ENCODE measurements at places on chromosomes 13 and 19.
A peak's percentile ranks its signal among the peaks of the same experiment; 100 is the strongest.

- no peak for DNase-seq
Observed at GRCh38 chr13:20501120-20501519, 24.5 kb downstream of the CRYL1 start.

DNA sequence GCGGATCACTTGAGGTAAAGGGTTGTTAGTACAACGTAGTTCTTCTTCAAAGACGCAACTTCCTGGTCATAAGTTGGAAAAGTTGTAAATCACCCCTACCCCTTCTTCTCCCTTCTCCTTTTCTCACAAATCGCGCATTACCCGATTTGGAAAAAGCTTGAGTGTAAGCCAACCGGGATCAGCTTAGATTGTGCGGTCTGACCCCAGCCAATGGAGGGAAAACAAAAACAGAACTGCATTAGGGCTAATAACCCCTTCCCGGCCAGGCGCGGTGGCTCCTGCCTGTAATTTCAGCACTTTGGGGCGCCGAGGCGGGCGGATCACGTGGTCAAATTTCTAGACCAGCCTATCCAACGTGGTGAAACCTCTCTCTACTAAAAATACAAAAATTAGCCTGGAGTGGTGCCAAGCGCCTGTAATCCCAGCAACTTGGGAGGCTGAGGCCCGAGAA lies 806 bp downstream of the ZNF90 start:
- no peak for DNase-seq

GRCh38 chr13:98446234-98446621 lies 130.7 kb downstream of the STK24 start:
- DNase-seq: no peak

DNA sequence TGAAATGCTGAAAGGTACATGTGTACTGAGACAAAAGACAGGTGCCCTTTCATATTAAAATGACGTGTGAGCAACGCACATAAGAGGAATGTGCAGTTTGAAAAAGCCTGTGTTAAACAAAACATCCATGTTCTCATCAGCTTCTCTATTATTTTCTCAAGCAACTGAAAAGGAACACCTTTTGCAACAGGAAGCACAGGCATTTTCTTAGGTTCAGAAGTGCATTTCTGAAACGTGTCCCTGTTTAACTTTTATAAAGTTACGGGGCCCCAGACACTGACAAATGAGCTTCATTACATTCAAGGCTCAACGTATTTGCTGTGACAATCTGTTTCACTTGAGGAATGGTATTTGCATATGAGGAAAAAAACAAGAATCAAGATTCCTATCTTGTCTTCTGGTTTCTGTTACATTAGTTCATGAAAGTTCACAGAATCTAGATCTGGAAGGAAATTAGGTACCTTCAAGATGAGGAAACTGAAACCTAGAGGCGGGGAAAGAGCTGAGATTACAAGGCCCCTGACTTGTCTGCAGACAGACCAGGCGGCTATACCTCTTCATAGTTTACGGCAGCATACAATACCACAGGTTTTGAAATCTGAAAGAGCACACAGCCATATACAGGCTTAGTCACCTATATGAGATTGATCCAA lies 431.7 kb downstream of the KLF12 start:
- DNase-seq: no peak

- DNase-seq: no peak
Observed at GRCh38 chr13:21435687-21436151, 23.4 kb downstream of the ZDHHC20 start.

DNA sequence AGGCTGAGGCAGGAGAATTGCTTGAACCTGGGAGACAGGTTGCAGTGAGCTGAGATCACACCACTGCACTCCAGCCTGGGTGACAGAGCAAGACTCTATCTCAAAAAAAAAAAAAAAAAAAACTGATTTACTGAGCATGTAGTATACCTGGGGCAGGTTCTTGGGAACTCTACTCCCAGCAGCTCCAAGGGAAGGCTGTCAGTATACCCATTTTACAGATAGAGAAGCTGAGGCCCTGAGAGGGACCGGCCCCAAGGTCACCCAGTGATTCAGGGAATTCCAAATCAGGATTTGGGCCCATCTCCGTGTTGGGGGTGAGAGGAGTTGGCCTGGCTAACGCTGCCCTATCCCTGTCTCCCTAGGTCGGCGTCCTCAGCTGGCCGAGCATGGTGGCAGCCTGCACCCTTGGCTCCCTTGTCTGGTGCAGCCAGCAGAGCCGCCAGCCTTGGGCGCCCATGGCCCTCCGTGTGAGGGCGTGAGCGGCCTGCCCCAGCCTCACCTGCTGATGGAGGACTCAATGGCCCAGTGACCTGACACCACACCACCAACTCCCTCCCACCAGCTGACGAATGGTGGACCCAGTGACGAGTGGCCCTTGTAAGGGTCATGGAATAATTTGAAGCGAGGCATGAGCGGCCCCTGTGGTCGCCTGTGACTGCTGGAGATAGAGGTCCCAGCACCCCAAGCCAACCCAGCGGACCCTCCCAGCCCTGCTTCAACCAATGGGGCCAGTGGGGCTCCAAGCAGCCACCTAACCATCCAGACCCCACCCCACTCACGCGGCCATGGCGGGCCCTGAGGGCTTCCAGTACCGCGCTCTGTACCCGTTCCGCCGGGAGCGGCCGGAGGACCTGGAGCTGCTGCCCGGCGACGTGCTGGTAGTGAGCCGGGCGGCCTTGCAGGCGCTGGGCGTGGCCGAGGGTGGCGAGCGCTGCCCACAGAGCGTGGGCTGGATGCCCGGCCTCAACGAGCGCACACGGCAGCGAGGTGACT lies 2.4 kb downstream of the PIK3R2 start:
- no peak for DNase-seq

- no peak for DNase-seq
Observed at GRCh38 chr13:78465250-78465649, 138.1 kb downstream of the POU4F1 start.

DNA sequence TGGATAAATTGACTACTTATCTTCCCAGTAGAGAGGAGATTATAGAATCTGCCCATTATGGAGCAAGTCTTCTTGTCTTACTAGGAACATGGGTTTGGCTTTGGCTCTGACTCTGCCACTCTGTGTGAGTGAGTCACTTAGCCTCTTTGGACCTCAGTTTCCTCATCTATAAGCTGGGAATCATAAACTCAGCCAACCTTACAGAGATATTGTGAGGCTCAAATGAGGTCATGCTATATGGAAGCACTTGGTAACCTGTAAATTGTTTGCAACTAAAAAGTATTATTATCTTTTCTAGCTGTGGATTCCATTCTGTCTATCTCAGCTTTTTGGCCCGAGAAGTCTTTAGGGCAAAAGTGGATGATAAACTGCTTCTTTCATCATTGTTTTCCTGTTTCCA lies 186.8 kb upstream of the TSC22D1 start:
- no peak for DNase-seq

DNA sequence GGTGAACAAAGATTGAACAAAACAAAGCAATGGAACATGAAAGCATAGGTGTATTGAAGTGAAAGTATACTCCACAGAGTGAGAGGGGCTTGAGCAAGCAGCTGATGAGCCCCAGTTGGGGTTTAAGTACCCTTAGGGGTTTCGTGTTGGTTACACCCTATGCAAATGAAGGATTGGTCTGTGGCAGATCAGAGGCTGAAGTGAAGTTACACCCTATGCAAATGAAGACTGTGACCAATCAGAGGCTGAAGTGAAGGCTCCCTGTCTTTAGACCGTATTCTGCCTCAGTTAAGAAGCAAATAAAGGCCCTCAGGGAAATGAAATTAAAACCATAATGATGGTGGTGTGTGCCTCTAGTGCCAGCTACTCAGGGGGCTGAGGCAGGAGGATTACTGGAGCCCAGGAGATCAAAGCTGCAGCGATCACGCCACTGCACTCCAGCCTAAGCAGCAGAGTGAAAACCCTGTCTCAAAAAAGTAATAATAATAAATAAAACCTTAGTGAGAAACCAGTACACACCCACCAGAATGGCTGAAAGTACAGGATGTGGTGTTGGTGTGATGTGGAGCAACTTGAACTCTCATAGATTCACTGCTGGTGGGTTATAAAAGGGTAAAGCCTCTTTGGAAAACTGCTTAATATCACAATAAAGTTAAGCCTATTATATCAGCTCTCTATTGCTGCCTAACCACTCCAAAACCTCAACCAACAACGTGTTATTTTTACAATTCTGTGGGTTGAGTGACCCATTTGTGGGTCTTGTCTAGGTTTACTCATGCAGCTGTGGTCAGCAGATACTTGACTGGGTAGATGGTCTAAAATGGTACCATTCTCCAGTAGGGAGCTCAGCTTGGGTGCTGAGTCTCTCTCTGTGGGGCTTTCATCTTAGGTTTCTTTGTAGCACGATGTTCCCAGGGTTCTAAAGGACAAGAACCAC lies 12.8 kb upstream of the UPF3A start:
- DNase-seq: no peak

DNA sequence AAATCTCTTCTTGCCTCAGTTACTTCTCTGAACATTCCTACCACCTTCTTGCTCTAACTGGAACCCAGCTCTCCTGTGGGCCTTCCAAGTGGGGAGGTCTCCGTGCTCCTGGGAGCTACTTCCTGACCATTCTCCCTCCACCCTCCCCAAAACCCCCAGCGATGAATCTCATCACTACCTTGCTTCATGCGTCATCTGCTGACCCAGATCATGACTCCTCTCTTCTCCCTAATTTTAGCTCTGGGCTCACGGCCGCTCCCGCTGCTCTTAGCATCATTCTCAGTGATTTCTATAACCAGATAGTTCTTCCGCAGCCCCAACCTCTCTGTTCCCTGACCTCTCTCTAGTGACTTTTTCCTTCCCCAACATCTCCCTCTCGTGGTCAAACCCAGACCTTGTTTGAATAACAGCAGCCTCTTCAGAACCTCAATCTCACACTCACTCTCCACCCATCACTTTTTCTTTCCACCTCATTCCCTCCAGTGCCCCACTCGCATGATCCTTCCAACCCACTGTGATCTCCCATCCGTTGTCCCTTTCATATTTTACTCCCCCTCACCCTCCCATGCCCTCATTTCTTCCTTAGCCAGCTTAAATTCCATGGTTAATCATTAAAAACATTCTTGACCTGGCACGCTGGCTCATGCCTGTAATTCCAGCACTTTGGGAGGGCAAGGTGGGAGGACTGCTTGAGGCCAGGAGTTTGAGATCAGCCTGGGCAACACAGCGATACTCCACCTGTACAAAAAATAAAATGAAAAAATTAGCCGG lies 21.8 kb downstream of the MRPS12 start:
- DNase-seq: peak; percentile 6

- DNase-seq: no peak
Observed at GRCh38 chr13:44394658-44395057, 21.0 kb downstream of the SERP2 start.

DNA sequence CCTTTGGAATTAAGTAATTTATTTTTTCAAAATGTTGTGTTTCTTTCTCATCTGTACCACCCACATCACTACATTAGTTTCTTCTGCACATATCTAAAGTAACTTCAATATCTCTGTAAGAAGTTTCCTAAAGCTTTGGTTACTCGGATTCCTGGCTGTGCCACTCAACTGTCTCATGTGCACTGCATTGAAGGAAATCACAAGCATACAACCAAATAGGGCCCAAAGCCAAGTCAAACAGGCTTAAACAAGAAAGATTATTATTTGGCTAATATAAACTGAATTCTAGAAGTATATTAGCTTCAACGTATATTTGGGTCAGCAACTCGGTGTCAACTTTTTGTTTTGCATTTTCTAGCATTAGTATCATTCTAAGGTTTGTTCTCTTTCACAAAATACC lies 1647.6 kb upstream of the SPRY2 start:
- DNase-seq: no peak

DNA sequence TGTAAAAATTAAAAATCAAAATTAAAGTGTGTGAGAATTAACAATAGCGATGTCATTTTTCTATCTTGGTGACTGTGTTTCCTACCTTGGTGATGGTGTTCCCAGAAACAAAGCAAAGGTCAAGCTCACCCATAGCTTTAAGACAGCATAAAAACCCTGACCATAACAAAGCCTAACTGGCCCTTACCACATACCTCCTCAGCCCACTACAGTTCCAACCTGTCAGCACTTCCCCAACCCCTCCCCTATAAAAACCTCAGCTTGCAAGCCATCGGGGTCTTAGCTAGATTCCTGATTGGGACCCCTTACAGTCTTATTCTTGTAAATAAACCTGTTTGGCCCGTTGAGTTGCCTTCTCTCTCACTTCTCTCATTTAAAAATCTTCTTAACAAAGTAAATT lies 484.4 kb upstream of the PCDH20 start:
- DNase-seq: no peak

DNA sequence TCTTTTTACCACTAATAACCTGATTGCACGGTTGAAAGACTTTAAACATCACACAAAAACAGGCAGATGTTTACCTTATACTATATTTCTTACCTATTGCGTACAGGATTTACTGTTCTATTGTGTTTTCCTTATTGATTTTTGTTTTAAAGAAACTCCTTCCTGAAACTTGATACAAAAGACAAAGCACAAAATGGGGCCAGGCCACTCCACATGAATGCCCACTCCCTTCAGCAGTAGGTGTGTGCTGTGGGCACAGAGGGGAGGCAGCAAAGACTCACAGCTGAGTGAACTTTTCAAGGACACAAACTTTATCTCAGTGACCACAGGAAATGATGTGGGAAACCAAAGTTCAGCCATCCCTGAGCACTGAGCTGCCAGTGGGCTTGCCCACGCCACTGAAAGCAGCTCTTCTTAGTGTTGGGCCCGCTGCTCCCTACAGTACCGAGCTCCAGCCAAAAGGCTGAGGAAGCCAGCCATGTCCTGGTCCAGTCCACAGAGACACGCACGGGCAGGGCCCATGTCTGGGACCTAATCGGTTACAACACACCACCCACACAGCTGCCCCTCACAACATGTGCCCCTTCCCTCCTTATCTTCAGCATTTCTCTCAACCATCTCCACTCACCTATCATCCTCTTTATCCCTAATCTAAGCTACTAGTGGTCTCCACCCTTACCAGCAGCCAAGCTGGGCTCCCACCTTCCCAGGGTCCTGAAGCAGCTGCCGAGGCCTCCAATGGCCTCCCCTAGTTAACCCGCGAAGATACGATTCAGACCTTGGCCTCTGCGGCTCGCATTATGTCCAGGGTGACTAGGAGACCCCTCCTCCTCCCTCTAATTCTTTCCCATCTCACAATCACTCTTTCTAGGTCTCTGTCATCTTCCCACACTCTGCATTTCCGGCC lies 39.5 kb downstream of the ATP7B start:
- DNase-seq: no peak

DNA sequence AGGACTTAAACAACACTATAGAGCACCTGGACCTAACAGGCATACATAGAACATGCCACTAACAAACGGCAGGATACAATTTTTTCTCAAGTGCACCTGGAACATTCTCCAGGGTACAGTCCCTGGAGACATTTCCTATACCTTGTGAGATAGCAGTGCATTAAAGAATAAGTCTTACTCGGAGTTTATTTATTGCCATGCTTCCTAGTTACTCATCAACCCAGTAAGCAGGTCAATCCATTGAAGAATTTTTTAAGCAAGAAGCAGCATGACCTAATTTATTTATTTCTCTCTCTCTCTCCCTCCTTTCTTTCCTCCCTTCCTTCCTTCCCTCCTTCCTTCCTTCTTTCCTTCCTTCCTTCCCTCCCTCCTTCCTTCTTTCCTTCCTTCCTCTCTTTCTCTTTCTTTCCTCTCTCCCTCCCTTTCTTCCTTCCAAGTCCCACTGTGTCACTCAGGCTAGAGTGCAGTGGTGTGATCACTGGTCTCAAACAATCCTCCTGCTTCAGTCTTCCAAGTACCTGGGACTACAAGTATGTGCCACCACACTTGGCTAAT lies 6.6 kb upstream of the TFDP1 start:
- no peak for DNase-seq
